EL (cell line): ENCODE measurements at places on chromosomes 4 and X.

DNA sequence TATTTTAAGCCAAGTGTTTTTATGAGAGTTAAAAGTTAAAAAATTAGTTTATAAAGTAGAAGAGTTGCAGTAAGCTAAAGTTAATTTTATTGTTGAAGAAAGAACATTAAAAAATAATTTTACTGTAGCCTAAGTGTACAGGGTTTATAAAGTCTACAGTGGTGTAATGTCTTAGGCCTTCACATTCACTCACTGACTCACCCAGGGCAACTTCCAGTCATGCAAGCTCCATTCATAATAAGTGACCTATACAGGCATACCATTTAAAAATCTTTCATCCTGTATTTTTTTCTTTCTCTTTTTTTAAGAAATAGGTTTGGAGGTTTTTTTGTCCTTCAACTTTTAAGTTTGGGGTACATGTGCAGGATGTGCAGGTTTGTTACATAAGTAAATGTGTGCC, 87.9 kb upstream of the NR3C2 start:
- DNase-seq: no peak

- no peak for DNase-seq
These were observed 152.9 kb downstream of the RTL3 start for GRCh38 chrX:78506248-78506647.

- no peak for DNase-seq
These were observed 19.1 kb downstream of the GSX2 start for GRCh38 chr4:54118850-54119589.

DNA sequence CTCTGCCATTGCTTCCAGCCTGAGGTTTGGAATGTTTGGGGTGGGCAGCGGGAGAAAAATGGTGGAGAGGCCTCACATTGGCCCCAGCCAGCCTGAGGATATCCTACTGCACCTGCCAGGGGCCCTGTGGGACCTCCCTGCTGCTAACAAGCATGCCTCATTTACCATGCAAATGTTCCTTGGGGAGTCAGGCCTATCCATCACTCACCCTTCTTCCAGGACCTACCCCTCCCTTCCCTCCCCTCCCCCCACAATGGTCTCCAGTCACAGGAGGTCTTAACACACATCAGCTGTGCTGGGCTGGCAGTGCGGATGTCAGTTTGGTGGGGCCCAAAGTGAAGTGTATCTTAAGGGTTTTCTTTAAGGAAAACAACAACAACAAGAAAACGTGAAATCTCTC, 139.2 kb downstream of the SHOX start:
- DNase-seq: no peak
